ENCODE measurements at places on chromosomes 12 and 14. TPM values are rescaled to one million over a fixed set of nuclear protein-coding genes. Genes with fewer than 3 reads are reported as not detected.

DNA sequence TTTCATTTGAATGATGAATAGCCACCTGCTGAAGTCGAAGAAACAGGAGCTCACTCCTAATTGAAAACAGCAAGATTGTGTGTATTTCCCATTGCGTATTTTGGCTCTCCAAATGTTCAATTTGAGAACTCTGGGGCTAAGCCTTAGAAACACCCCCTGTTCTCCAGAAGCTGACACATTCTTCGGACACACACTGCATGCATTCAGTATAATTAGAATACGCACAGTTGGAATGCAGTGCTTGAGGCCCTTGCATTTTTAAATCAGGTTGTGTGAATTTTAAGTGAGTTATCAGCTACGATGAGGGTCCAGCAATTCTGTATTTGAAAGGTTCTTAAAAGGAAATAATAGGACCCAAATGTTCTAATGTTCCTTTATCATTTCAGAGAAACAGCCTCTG, 103.8 kb downstream of the PRKD1 start:
- no peak overlapping the region for H3K27ac ChIP-seq
- no peak overlapping the region for H3K4me3 ChIP-seq
- no peaks in the 10 kb centered on the region for H3K27me3 ChIP-seq

TBX3 gene
- 104 TPM for total RNA-seq

DNA sequence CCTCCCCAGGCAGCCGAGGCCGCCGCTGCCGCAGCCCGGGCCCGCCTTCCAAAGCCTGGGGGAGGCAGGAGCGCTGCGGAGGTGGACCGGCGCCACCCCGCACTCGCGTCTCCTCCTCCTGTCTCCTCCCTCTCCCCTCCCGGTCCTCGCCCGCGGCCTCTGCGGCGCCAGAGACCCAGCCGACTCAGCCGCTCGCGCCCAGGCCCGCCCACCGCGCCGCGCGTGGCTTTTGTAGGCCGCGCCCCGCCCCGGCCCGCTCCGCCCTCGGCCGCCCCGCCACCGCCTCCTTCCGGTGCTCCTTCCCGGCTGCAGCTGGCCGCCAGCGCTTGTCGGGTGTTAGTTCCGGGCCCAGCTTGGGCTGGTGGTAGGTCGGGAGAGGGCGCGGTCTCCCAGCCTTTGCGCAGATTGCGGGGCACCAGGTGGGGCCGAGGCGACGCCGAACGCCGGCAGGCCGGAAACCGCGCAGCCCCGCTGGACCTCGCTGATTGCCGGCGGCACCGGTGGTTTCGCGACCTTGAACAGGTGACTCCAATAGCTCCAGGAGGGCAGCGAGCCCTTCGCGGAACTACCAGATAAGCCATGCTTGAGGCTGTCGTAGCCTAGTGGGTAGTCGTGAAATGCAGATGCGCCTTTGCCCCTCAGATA, at the start of gene CAPRIN2:
Gene CAPRIN2, minus strand, starts transcription at position 202 of the 645 bp plus-strand sequence. CDS start 1,431 bp downstream, outside the sequence.
- DNase-seq, result peak; percentile 97
- no peaks in the 10 kb centered on the region for H3K36me3 ChIP-seq
- H3K27me3 ChIP-seq, result no peaks in the 10 kb centered on the region
- peak within 1 kb of the TSS; percentile 54 for H3K4me3 ChIP-seq
- H3K27ac ChIP-seq, result peak within 1 kb of the TSS; percentile 65

DNA sequence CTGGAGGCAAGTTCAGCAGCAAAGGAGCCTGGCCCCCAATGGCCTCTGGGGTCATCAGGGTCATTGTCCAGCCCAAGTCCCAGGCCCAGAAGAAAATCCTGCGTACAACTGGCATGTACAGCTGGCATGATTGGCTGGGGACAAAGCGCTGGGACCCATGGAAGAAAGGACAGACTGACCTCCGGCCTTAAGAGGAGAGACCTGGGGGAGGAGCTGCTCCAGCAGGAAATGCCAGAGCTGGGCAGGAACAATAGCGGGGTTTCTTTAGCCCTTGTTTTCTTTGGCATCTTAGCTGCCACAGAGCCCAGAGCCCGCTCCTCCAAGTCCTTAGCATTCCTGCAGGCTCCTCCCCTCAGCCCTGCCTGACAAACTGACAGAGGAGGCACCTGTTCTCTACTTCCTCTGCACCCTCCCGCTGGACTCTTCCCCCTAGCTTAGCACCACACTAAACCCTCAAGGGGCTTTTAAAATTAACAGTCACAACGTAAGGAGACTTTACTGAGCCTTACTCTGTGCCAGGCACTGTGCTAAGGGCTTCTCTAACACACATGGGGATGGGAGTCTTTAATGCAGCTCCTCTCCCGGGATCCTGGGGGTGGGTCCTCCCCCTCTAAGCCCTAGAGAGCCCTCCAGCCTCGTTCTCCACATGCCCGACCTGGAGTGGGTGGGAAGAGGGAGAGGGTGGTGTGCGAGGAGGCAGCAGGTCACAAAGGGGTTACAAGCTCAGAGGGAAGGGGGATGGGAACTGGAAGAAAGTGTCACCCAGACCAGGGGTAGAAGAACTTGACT, 1.8 kb upstream of the AQP5 start:
- no peak overlapping the region for H3K4me3 ChIP-seq
- peaks cover 55% of the 10 kb centered on the region for H3K4me1 ChIP-seq
- H3K36me3 ChIP-seq, result no peaks in the 10 kb centered on the region
- no peaks in the 10 kb centered on the region for H3K27me3 ChIP-seq
- peak overlapping the region; percentile 77 for H3K27ac ChIP-seq
- DNase-seq, result peak; percentile 94

- DNase-seq, result peak; percentile 34
- H3K27ac ChIP-seq, result no peak overlapping the region
- peaks cover 6% of the 10 kb centered on the region for H3K36me3 ChIP-seq
- H3K27me3 ChIP-seq, result no peaks in the 10 kb centered on the region
Measured at GRCh38 chr12:132827763-132828703, 636 bp downstream of the GOLGA3 start.

GALNT8 gene
- not detected for total RNA-seq

- H3K4me3 ChIP-seq, result no peak overlapping the region
- H3K27ac ChIP-seq, result no peak overlapping the region
- H3K27me3 ChIP-seq, result no peaks in the 10 kb centered on the region
- no peaks in the 10 kb centered on the region for H3K4me1 ChIP-seq
- no peaks in the 10 kb centered on the region for H3K36me3 ChIP-seq
Measured at GRCh38 chr12:75970310-75970709, 61.3 kb downstream of the PHLDA1 start.

- DNase-seq, result no peak
- H3K27ac ChIP-seq, result no peak overlapping the region
- H3K4me3 ChIP-seq, result no peak overlapping the region
- H3K27me3 ChIP-seq, result no peaks in the 10 kb centered on the region
- peaks cover 7% of the 10 kb centered on the region for H3K36me3 ChIP-seq
Measured at GRCh38 chr12:119630223-119630780, 36.7 kb downstream of the TMEM233 start.

PIWIL1 gene
- total RNA-seq, result 0.22 TPM

- H3K4me1 ChIP-seq, result peaks cover 52% of the 10 kb centered on the region
- DNase-seq, result peak; percentile 98
- no peak within 1 kb of the TSS for H3K4me3 ChIP-seq
- H3K36me3 ChIP-seq, result no peaks in the 10 kb centered on the region
Measured at GRCh38 chr14:75069121-75069810, at the start of gene ZC2HC1C. Gene ZC2HC1C (plus strand): TSS chr14:75069641. CDS start chr14:75070574, 933 bp downstream.

GRCh38 chr12:15706010-15706676, 83.0 kb downstream of the EPS8 start:
- no peaks in the 10 kb centered on the region for H3K27me3 ChIP-seq
- no peak overlapping the region for H3K4me3 ChIP-seq
- DNase-seq, result no peak
- peaks cover under 1% of the 10 kb centered on the region for H3K4me1 ChIP-seq

GRCh38 chr12:124592050-124592449, 24.6 kb upstream of the NCOR2 start:
- H3K4me3 ChIP-seq, result no peak overlapping the region
- H3K27ac ChIP-seq, result no peak overlapping the region
- H3K36me3 ChIP-seq, result no peaks in the 10 kb centered on the region
- no peak for DNase-seq

DNA sequence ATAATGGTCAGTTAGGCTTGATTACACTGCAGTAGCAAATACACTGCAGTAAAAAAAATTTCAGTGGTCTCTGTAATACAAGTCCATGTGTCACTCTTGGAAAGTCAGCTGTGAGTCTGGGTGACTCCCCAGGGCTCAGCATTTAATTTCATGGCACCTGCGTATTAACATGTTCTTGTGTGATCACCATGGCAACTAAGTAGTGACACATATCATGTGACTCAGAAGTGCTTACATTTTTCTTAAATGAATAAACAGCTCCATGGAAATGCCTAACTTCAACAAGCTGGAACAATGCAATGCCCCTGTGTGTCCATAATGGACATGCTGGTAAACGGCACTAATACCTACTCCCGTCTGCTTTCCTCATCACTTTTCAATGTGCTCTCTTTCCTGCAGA, 88.5 kb upstream of the ANO4 start:
- H3K4me3 ChIP-seq, result no peak overlapping the region
- H3K27ac ChIP-seq, result no peak overlapping the region
- H3K27me3 ChIP-seq, result no peaks in the 10 kb centered on the region

GRCh38 chr12:78929075-78929418, 64.5 kb downstream of the SYT1 start:
- H3K4me1 ChIP-seq, result no peaks in the 10 kb centered on the region
- H3K27me3 ChIP-seq, result no peaks in the 10 kb centered on the region
- no peak overlapping the region for H3K4me3 ChIP-seq
- no peak for DNase-seq

DNA sequence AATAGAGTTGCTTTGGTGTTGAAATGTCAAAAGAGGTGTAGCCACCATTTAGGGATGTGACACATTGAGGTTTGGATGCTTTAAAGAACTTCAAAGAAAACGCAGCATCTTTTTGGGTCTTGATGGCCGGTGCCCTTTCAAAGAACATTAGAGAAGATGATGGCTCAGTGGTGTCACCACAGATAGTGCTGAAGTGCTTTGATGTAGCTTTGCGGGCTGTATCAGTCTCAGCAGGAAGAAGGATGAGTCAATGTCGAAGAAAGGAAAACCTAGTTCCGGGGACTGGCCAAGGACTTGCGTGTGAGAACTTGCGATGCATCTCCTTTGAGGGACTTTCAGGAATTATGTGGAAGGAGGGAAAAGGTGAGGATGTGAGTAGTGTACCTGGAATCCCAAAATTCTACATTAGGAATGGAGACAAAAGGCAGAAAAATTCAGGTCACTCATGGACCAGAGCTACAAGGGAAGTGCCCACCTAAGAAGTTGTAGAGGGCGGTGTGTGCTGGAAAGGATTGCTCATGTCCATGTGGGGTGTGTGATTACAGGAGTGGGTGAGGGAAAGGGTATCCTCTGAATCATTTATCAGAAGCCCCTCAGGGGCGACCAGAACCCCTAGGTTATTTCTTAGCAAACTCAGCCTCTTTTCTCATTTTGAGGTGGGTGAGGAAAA, 39.7 kb upstream of the GZMB start:
- H3K36me3 ChIP-seq, result no peaks in the 10 kb centered on the region
- H3K27me3 ChIP-seq, result no peaks in the 10 kb centered on the region
- H3K4me3 ChIP-seq, result no peak overlapping the region
- H3K4me1 ChIP-seq, result no peaks in the 10 kb centered on the region

RASSF9 gene
- 10.4 TPM for total RNA-seq

DNA sequence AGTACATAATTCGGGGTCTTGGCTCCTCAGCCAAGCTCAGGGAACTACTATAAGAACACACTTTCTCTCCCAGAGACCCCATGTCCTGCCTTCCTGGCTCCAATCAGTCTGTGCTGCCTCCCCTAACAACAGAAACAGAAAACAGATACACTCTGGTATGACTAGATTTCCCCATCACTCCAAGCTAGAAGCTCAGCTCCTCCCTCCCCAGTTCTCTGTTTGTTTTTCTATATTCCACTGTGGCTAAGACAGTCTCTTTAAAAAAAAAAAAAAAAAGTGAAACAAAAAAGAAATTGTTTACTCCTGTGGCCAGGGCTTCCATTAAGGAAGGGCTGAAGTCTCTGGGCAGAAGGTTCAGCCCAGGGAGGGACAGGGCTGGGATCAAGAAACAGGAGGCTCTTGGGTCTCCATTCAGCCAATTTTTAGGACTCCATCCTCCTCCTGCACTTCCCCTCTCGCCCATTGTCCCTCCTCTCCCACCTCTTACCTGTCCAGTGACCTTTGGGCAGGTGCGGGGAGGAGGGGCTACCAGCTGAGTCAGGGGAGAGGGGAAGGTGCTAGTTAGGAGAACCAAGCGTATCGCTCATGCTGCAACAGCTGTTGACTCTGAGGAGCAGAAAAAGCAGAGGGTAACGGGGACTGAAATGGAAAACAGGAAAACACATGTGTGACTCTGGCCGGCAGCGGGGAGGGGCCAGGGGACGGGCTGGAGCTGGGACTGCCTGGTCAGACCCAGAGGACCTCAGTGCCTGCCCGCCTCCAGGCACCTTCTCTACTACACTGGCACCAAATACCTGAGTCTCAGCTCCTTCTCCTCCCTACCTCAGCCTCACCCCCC, 4.1 kb upstream of the SLC7A7 start:
- peaks cover 34% of the 10 kb centered on the region for H3K4me1 ChIP-seq
- H3K27me3 ChIP-seq, result no peaks in the 10 kb centered on the region
- H3K36me3 ChIP-seq, result no peaks in the 10 kb centered on the region
- peak; percentile 90 for DNase-seq

DNA sequence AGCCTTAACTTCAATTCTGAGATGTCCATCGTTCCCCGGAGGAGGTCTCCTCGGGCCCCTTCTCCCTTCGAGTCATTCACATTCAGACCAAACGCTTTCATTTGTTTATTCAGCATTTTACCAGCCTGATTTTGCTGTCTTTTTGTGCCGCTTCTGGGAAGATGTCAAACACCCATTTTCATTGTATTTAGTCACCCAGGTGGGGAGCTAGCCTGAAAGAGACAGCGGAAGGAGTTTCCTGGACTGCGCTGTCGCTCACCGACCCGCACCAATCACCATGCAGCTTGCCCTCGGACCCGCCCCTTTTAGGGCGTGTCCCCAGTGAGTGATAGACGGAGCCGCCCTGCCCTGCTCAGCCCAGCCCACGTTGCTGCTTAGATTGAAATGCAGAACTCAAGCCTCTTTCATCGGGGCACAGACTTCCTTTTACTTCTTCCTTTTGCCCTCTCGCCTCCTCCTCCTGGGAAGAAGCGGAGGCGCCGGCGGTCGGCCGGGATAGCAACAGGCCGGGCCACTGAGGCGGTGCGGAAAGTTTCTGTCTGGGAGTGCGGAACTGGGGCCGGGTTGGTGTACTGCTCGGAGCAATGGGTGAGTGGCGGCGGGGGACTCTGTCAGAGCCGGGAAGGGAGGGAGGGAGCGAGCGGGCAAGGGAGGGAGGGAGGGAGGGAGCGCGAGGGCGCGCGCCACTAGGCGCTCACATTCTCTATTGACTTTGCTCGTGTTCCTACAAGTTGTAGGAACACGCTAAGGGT, at the start of gene PAX9:
Gene PAX9, plus strand, starts transcription at position 355 of the 752 bp plus-strand sequence. Its CDS starts 230 bp downstream, at position 585.
- H3K36me3 ChIP-seq, result no peaks in the 10 kb centered on the region
- H3K4me1 ChIP-seq, result peaks cover 42% of the 10 kb centered on the region
- DNase-seq, result peak; percentile 86
- peaks cover 66% of the 10 kb centered on the region for H3K27me3 ChIP-seq
- no peak within 1 kb of the TSS for H3K27ac ChIP-seq

GRCh38 chr12:111216387-111217159, 152.3 kb downstream of the PHETA1 start:
- H3K4me3 ChIP-seq, result no peak overlapping the region
- H3K27me3 ChIP-seq, result no peaks in the 10 kb centered on the region
- DNase-seq, result no peak
- H3K27ac ChIP-seq, result no peak overlapping the region

GRCh38 chr12:107029081-107029480, 42.1 kb upstream of the MTERF2 start:
- H3K4me3 ChIP-seq, result no peak overlapping the region
- H3K36me3 ChIP-seq, result no peaks in the 10 kb centered on the region
- peak overlapping the region; percentile 88 for H3K27ac ChIP-seq
- peaks cover 68% of the 10 kb centered on the region for H3K4me1 ChIP-seq
- DNase-seq, result no peak

- H3K4me3 ChIP-seq, result no peak overlapping the region
- H3K4me1 ChIP-seq, result peaks cover 13% of the 10 kb centered on the region
- peaks cover 3% of the 10 kb centered on the region for H3K36me3 ChIP-seq
Measured at GRCh38 chr12:49582201-49582600, 14.3 kb upstream of the MCRS1 start.

- H3K27me3 ChIP-seq, result no peaks in the 10 kb centered on the region
- no peaks in the 10 kb centered on the region for H3K4me1 ChIP-seq
- H3K36me3 ChIP-seq, result peaks cover 7% of the 10 kb centered on the region
- H3K27ac ChIP-seq, result no peak overlapping the region
Measured at GRCh38 chr14:91997492-91997891, 42.4 kb downstream of the TRIP11 start.
